ENCODE measurements at places on chromosomes 4 and X.

DNA sequence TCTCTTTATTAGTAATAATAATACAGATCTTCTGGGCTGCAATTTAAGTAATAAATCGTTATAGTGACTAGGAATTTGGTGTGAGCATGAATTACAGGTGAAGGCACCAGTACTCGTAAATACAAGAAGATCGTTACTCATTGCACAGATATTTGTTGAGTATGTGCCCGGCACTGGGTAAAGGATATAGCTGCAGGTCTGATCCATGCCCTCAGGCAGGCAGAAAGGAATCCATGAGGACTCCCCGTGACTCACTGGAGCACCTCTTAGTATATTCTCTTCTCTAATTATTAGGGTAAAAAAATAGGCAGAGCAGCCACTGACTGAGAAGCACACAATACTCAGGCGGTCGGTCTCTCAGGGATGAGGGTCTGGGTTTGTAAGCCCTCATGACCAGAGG, 868.3 kb downstream of the RAB28 start:
- no peak for DNase-seq

GRCh38 chrX:39899856-39900776, 197.6 kb downstream of the BCOR start:
- no peak for DNase-seq

DNA sequence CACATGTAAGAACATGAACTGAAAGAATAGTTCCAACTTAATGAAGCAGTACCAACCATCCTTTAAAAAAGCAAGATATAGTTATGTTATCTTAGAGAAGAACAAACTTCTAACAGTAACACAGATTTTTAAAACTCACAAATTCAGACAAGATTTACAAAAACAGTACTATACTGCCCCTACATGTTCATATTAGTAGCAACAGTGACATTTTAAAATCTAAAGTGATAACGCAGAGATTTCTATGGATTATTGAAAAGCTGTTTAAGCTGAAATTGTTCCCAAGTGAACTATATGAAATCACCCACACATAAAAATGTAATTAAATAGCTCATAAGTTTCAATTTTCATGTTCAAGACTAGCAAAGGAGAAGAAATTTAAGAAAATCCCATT, 166.0 kb downstream of the FBXW7 start:
- no peak for DNase-seq

DNA sequence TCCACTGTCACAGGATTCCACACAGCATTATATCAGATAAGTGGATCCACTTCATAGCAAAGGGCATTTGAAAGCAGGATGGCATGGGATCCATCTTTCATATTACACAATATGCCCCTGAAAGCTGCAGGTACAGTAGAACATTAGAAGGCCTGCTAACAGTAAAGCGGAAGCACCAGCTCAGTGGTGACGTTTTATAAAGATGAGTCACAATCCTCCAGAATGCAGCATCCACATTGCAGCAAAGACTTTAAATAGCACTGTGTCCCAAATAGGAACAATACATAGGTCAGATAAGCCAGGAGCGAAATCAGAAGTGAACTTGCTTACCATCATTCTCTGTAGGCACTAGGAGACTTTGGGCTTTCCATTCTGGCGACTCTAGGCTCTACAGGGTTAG, 609.5 kb upstream of the FAT1 start:
- DNase-seq = no peak

DNA sequence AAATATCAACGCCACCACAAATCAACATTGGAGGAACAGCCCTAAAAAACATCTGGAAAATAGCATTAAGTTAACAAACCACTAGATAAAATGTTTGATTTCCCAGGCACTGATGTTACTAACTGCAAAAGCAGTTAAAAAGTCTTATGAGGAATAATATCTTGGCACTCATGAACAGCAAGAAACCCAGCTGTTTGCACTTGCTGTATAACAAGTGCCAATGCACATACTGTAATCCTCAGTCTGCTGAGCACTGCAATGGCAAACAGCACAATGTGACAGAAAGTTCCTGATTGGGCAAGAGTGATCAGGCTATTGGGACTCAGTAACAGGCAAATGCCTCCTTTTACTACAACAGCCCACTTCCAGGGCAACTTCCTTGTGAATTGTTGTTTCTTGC, 20.8 kb upstream of the SEC24B start:
- DNase-seq = no peak

GRCh38 chr4:98448908-98449307, 187.7 kb downstream of the RAP1GDS1 start:
- DNase-seq = no peak

DNA sequence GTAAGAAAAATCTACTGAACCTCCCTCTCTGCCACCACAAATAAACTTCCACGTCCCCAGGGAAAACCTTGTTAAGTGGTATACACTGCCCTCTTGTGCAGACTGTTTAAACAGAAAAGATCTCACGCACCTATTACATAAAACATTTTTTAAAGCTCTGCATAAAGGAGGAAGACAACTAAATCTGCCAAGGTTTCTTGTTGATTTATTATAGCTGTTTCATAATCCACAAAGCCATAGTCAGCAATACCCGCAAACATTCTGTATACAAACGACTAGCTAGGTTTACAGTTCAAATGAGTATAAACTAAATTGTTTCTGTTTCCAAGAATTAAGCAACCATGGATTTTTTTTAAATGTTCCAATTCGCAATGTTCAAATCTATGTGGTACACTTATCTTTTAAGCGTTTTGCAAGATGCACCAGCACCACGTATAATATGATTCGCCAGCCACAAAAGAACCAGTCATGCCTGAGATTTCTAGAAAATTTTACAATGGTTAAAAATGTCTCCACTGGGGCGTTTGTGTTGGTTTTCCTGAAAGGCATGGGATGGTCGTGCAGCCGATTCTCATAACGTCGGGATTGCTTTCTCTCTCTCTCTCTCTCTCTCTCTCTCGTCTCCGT, 164.6 kb downstream of the PRKX start:
- DNase-seq = no peak

DNA sequence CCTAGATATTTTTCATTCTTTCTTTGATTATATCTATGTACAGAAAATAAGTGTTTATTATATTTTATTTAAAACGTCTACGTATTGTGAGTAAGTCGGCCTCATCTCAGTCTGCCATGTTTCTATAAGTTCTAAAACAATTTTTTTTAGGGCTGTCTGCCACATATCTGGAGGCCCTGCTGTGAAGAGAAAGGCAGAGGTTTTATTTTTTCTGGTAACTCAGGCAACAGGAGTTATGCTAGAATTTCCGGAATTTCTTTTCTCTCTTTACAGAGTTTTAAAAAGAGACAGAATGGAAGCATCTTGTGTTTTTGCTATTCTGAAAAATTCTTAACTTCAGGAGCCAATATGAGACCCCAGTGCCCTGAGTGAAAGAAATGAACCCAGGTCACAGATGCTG, 1124.0 kb upstream of the TENM3 start:
- no peak for DNase-seq

DNA sequence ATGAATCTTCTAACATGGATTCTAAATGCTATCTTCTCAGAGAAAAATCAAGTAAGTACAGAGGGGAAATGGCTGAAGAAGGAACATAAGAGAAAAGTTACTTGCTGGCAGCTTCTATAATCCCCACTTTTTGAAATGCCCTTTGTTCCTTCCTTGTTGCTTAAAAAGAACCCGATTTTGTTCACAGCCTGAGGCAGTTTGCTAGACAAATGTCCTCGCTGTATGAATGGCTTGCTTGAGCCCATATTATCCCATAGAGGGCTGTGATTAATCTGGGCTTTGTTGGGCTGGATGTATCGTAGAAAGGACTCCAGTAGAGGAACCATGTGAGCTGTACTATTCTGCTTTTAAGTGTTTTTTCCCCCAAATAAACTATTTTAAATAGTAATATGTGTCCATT, 134.3 kb upstream of the FGF13 start:
- no peak for DNase-seq

DNA sequence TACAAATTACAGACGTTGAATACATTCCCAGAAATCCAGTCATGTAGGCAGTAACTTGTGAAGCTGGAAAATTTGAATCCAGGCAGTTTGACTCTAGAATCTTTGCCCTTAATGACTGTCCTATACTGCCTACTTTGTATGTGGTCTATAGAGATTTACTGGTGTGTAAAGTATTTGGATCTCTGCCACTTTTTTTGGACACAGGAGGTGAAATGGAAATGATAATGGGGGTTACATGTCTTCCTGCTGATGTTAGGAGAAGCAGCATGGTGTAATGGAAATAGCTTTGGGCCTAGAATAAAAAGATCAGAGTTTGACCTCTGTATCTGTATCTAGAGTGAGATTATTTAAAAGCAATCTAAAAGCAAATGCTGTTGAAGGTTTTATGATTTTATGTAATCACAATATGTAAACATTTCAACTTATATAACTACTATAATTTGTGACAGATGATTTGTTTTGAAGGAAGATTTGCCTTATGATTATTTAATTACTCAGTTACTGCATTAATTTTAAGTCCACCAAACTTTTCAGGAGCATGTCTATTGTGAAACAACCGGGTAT, 3.3 kb downstream of the COL4A5 start:
- no peak for DNase-seq

- no peak for DNase-seq
Observed at GRCh38 chr4:127188847-127189246, 443.9 kb upstream of the INTU start.

DNA sequence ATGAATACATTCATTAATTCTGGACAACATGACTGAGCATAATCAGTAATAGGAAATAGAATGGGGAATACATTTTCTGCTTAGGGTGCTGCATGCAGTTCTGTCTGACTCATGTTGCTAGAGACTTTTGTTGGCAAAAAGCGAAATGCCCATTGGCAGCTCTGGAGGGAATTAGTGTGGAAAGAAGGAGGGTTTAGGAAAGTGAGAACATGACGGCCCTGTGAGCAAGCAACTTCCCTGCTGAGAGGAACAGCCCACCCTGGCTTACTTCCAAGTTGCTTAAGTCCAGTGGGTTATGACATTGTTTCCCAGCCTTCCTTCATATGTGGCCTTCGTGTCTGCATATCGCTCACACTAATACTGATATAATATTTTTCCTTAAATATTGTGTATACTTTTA, 13.8 kb downstream of the MAD2L1 start:
- no peak for DNase-seq

DNA sequence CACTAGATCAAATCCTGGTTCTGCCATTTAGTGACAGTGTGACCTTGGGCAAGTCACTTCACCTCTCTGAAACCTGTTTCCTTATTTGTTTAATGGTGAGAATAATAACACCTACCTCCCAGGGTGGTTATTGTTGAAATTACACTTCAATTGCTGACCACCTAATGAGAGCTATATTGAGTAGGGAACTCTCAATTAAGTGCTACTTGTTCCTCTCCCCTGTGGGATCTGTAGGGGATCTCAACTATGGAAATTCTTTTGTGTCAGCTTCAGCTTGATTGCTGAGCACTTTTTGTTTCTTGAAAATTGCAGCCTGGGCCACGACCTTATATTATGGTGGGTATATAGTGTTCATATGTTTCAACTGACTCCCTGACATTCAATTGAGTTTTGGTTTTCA, 102.1 kb downstream of the SHROOM4 start:
- no peak for DNase-seq

DNA sequence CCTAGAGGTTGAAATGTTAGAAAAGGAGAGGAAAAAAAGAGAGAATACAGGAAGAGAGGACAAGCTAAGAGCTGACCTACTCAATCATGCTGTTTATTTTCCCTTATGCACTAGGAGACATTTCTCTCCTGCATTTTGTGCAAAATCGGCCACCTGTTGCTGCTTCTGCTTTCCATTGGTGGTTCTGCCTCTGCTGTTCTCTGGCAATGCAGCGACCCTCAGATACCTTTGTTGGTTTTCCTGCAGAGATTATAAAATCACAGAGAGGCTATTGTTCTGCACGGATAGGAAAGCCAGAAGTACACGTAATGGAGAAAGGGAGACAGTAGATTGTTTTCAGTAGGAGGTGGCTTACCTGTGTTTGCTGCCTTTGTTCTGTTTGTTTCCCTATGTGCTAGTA, 108.9 kb downstream of the UNC5C start:
- DNase-seq = no peak

GRCh38 chr4:153450544-153450917, 15.6 kb upstream of the TMEM131L start:
- no peak for DNase-seq

DNA sequence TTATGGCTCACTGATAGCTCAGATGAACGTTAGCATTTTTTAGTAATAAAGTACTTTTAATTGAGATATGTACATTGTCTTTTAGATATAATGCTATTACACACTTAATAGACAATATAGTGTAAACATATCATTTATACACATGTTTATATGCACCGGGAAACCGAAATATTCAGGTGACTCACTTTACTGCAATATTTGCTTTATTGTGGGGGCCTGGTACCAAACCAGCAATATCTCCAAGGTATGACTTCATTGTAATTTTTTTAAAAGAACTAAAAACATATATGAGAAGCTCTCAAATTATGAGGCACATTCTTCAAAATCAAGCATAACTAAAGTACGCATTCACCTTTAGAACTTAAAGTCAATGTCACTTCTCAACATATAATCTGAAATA, 231.2 kb upstream of the SLC7A11 start:
- no peak for DNase-seq

DNA sequence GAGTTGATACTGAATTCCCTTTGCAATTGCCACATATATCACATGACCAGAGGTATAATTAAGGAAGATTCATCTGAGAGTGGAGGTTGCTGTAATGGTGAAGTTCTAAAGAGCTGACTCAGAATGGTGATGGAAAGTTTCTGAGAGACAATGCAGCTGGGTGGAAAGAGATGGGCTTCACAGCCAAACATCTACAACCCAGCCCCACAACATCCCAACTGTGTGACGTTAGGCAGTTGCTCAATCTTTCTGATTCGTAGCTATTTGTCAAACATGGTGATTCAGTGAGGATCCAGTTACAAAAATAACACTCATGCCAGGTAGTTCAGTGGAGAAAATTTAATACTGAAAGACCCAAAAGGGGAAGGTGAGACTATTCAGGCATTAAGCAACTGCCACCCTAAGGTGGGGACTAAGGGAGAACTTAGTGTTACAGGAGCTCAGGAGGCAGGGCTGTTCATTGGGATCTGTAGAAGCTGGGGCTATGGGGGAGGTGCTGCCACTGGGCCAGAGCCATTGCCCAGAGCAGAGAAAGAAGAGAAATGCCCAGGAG, 6.9 kb upstream of the AFF1 start:
- DNase-seq = peak; percentile 8

- DNase-seq = no peak
Observed at GRCh38 chr4:98822144-98822543, 106.8 kb downstream of the EIF4E start.

DNA sequence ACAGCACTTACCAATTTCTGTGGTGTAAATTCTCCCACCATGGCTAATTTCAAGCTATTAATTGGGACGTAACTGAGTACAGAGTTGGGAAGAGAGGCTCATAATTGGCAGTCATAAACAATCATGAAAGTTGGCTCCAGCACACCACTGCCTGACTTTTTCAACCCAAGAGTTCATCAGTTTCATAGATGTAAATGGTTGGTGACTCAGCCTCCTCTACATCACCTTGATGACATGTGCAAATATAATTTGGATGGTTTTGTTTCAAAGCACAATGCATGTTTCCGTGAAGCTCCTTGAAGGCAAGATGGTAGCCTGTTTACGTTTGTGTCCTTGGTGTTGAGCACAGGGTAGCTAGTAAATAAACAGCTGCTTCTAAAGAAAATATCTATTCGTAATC, 235.1 kb downstream of the LDB2 start:
- no peak for DNase-seq

Data from activated naive CD4-positive, alpha-beta T cell treated with Interleukin-2 at 50 U/mL for 16 hours (primary cell).